ENCODE measurements at places on chromosomes 3 and 15.

DNA sequence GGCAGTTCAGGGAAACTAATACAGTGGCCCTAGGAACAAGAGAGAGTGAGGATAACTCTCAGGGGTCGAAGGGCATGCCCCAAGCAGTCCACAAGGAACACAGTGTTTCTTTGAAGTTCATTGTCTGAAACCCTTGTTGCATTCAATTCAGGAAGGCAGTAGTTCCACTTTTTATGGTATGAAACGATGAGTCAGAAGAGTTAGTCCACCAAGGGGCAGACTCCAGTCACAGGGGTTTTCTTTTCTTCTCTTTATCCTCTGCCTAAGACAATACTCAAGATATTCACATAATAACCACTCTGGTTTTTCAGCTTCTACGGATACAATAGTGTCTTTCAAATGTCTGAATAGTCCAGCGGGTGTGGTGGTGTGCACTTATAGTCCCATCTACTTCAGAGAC lies 23.7 kb upstream of the TICRR start:
- no peak for DNase-seq

- no peak for DNase-seq
Observed at GRCh38 chr3:154904328-154904727, 175.8 kb upstream of the MME start.

GRCh38 chr3:7567160-7567559 lies 706.2 kb downstream of the GRM7 start:
- no peak for DNase-seq

DNA sequence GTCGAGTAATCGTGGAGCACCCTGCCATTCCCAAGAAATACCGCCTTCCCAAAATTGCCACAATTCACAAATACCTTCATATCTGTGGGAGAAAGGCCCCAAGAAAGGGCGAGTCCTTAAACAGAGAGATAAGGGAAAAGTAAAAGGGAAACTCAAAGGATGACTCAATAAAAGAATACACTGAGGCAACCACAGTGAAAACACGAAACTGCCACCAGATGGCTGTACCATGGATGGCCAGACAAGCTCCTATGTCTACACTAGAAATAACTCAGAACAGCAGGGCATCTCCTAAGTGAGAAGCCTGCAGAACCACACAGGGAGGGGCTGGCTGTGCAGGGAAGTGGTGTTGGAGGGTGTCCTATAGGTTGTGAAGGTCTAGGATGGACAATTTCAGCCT lies 25.0 kb downstream of the SRGAP3 start:
- no peak for DNase-seq

GRCh38 chr3:65706776-65707568 lies 331.7 kb downstream of the MAGI1 start:
- no peak for DNase-seq

DNA sequence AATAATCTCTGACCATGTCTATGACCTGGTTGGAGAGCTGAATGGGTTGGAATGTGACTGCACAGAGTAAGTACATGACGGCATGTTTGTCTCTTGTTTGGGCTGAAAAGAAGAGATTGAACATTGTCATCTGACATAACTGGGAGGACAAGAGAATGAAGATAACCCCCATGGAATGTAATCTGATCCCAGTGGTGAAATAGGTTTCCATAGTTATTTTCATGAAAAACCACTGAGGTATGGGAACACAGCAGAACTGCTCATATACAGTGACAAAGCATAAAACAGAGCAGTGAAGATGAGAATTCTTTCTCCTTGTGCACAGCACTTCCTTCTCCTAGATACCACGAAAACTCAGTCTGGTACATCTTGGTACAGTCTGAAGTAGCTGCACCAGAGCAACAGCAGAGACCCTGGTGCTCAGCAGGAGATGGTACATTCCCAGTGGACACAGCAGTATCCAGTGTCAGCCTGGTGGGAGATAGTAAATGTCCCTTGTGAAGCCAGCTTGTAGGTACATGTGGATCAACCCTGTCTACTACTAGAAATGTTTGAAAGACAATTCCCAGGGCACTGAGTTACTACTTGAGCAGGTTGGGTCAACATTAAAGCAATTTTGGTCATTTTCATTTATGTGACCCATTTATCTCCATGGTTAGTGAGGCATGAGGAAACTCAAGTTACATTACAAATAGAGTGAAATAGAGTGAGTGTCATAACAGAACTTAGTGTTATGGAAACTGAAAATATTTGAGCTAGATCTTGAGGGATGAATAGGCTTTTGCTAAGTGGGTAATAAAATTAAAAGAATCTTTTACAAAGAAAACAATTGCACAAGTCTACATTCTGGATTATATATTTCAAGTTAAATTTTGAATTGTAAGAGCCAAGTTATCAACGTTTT lies 178.3 kb downstream of the SUCNR1 start:
- peak; percentile 43 for DNase-seq

DNA sequence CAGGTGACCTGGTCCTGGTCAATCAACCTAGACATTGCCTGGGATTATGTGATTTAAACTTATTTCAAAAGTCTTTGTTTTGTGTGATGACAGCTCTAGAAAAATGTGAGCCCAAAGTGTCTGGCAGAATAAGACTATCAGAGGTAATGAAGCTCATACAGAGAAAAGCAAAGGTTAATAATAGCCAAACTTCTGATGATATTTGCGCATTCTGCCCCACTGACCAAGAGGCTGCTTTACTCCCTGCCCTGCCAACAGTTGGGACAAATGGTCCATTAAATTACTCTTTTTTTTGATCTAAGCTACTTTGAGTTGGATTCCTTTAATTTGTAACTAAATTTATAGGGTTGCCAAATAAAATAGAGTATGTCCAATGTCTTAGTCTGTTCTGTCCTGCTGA lies 911.2 kb downstream of the MCTP2 start:
- DNase-seq = peak; percentile 78

DNA sequence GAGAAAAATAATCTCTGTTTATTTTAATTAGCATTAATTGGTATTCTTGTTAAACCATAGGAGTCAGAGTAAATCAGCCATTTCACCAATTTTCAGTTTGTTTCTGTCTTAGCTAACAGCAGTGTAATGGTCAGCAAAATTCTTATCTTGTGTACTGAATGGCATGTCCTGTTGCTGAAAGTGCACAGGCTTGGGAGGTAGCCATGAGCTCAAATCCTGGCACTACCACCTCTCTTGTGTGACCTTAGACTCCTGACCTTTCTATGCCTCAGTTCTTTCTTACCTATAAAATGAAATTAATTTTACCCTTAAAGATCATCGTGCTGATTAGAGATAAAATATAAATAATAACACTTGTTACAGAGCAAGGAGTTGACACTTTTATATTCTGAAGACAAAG lies 35.8 kb downstream of the MLH1 start:
- DNase-seq = no peak

- peak; percentile 57 for DNase-seq
Observed at GRCh38 chr3:54951405-54951804, 23.5 kb upstream of the LRTM1 start.

- DNase-seq = peak; percentile 87
Observed at GRCh38 chr3:14203521-14204079, 25.0 kb downstream of the LSM3 start.

GRCh38 chr15:94206463-94207167 lies 24.7 kb upstream of the MCTP2 start:
- no peak for DNase-seq

- no peak for DNase-seq
Observed at GRCh38 chr3:170522201-170522600, 63.7 kb downstream of the SLC7A14 start.

DNA sequence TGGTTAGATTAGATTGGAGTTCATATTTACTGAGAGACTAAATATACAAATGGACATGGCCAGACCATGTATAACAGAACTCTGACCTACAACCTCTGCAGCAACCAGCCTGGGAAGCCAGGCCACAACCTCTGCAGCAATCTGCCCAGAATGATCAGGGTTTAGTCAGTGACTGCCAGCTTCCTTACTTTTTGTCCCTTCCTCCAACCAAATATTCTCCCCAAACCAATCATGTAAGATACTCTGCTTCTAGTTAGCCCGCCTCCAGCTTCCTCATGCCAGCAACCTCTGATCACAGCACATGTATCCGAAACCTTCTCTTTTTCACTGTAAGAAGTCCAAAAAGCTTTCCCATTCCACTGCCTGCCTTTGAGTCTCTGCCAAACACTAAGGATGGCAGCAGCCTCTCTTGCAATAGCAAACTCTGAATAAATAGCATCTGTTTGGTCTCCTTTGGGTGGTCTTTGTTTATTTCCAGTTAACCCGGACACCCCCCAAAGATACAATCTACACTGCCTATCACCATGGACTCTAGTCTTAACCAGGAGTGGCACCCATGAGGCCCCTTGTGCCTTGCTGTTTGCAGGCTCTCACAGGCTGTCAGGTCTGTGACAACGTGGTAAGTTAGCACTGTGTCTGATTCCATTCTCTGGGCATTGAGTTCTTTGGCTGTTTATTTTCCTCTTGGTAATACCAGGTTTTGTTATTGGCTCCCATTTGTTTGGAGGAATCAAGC lies 102.2 kb downstream of the ERC2 start:
- no peak for DNase-seq

DNA sequence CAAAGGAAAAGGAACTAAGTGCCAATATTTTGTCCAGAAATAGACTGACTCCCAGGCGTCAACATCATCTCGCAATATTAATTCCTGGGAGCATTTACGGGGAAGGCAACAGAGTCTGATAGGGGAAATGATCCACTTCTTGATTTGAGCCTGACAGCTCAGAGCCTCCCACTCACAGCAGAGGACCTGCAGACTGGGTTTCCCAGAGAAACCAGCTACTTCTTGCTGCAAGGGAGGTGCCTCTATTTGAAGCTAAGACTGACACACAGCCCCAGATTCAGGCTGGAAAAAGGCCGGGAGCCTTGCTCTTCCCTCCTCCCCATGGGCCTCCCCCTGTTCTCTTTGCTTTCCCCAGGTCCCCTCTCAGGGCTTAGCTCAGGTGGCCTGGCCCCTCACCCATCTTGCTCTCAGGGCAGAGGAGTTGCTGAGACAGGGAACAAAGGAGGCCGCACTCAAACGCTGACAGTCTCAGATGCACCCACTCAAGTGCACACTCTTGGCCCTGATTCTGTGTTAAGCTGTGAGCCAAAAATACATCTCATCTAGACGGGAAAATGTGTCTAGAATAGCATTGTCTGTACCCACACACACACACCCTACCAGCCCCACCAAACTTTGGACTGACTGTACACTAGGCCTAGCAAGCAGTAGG lies 49.8 kb upstream of the DCLK3 start:
- no peak for DNase-seq

- DNase-seq = no peak
Observed at GRCh38 chr3:94405258-94406035, 342.6 kb downstream of the NSUN3 start.

- no peak for DNase-seq
Observed at GRCh38 chr3:158809642-158810041, 7.8 kb downstream of the MFSD1 start.

DNA sequence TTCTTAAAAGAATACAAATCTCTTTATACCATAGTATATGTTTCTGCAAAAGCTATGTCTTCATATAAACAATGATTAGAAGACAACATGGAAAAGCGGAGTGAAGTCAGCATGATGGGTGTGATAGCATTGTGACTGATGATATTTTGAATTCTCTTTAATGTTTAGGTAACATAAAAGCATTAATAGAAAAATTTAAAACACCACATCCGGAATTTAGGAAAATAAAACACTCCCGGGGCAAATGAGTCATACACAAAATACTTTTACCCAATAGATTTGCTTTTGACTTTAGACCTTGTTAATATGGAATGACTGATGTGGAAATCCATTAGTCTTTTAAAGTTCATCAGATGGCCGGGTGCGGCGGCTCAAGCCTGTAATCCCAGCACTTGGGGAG lies 134.7 kb downstream of the P3H2 start:
- DNase-seq = no peak

DNA sequence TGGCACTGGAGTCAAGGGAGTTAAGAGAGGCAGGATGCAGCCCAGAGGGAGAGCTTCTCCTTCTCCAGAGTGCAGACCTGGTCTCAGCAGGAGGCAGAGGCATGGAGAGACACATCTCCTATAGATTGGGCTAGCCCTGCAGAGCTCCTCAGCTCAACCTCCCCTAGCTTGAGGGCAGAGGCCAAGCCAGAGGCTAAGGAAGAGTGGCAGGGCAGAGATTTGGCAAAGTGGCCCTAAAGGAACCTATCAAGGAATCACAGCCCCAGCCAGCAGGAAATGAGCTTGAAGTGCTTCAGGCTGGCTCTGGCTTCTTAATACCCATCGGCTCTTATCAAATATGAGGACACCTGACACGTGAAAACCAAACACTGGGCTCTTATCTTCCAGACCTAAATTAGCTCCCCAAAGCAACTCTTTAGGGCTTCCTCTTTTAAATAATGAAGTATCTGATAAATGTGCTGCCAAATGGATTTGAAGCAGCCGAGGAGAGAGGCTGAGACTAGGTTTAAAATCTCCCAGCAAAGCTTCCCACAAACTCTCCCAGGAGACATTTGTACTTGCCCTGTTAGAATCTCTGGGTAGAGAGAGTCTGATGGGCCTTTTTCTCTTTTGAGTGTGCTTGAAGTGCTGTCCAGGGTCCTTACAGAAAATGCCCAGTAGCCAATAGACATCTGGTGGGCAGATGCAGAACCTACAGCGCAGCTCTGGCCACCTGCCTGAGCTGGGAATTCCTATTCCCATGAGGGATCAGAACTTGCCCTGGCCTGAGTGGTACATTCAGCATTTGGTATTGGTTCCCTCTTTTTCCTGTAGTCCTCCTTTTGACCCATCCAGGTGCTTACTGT lies 271.4 kb downstream of the CLSTN2 start:
- peak; percentile 71 for DNase-seq

DNA sequence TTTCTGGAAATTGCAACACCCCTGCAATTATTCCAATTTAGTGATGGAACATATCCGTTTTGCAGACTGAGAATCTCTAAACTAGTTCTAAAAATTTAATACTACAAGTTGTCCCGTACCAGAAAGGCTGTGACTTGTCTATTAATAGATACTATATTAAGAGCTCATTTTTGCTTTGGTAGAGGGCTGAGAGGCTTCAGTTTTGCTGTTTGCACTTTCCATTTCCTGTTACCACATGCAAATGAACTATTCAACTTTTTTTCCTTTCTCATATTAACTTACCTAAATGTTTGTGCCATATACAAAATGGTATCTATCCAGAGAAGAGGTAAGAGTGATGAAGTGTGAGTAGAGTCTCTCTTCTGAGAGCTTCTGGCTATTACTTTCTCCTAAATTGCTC lies 101.5 kb upstream of the CRBN start:
- no peak for DNase-seq

GRCh38 chr3:181824961-181825360 lies 113.2 kb downstream of the SOX2 start:
- no peak for DNase-seq

DNA sequence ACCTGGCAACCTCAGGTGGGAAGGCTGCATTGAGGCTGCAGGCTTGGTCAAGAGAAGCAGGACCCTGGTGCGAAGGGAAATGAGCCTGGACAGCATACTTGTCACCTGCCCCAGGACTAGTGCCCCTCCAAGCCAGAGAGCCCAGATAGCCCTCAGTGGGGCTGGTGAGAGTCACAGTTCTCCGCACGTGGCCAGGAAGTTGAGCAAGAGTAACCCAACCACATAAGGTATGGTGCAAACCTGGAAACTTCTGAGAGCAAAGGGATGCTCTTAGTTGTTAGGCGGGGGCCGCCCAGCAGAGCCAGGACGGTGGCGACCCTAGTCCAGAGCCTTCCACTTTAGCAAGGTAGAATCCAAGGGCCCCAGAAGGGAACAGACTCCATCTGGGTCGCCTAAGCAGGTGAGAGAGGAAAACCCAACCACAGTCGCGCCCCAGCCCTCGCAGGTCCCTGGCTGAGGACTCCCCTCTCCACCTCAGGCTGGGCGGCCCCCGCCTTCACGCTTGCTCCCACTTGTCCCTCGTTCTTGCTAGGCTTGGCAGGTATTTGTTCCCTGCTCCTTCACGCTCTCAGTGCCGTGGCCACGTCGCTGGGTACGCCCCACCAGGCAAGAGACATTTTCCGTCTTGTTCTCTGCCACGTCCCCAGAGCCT lies 1.1 kb upstream of the VPS18 start:
- no peak for DNase-seq

- no peak for DNase-seq
Observed at GRCh38 chr15:32707436-32707835, 10.4 kb upstream of the GREM1 start.
